ENCODE measurements at places on chromosomes 16 and 17.

GRCh38 chr17:40699853-40700252 lies 3.7 kb downstream of the KRT24 start:
- DNase-seq = no peak

DNA sequence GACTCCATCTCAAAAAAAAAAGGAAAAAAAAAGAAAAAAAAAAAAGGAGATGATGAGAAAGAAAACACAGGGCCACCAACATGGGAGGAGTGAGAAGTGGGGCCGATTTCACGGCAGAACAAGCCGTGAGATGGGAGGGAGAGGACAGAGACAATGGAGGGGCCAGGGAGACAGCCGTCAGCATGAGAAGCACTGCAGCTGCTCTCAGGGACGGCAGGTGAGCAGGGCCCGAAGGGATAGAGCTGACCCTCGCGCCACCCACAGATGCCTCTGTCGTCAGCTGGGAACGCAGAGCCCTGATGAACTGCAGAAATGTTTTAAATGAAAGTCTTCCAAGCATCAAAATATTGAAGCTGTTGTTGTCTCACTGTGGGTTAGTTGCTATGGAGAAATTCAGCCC lies 20.3 kb downstream of the PITPNM3 start:
- DNase-seq = no peak

DNA sequence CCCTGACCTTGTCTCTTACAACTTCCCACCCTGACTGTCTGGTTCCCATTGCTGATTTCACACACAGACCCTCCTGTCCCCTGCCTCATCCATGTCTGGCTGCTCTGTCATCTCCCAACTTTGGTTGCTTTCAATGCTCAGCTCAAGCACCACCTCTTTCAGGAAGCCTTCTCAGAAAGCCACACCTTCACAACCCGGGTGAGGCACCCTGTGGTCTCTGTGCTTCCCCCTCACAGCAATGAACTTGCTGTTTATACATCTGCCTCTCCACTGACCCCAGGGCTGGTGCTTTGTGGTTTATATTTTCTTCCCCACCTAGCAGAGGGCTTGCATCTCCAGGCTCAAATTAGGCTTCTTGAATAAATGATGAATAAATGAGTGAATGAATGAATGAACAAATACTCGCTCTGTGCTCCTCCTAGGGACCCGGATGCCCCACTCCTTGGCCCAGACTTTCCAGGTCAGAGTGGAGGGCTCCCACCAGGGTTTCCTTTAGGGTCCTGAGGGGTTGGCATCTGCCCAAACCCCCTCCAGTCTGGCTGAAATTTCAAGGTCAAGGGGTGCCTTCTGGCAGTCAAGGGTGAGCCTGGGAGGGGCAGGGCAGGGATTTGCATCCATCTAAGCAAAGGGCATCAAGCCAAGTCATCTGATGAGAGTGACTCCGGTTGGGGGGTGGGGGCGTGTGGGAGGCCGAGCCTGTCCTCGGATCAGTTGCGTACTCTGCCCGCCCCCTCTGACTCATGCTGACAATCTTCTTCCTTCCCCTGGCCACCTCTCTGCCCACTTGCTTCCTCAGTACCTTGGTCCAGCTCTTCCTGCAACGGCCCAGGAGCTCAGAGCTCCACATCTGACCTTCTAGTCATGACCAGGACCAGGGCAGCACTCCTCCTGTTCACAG lies at the start of gene ITGAX:
Gene ITGAX, plus strand, starts transcription at position 783 of the 898 bp plus-strand sequence. Its CDS starts 79 bp downstream, at position 862.
- DNase-seq = peak; percentile 91

DNA sequence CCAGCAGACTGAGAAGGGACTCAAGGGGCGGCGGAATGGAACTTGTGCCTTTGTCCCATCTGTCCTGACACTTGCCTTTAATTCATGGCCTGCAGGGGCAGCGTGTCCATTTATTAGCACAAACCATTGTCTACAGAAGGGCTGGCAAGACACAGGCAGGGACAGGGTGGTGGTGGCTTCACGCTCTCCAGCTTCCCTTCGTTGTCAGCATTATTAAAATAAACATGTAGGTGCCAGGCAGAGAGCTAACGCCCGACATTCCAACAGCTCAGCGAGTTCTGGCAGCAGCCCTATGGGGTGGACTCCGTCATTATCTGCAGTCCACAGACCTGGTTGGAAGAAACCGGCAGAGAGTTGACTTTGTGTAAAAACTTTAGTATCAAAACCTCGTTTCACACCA lies 16.3 kb downstream of the DNAI2 start:
- no peak for DNase-seq

DNA sequence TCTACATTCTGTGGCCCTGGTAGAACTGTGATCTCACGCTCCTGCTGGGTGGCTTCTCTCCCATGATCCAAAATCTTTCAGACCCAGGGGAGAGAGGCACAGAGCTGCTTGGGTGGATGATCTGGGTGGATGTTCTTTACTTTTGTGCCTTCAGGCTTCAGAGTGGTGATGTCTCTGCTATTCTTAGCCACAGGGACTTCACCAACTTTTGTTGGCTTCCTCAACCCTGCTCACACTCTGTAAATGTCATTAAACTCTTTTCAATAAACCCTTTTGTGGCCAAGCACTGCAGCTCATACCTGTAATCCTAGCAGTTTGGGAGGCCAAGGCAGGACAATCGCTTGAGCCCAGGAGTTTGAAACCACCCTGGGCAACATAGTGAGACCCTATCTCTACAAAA lies 7.6 kb downstream of the CLEC10A start:
- DNase-seq = no peak

- no peak for DNase-seq
Observed at GRCh38 chr16:19138601-19139000, 24.8 kb downstream of the ITPRIPL2 start.

- no peak for DNase-seq
Observed at GRCh38 chr17:79463421-79464317, 147.2 kb downstream of the RBFOX3 start.

DNA sequence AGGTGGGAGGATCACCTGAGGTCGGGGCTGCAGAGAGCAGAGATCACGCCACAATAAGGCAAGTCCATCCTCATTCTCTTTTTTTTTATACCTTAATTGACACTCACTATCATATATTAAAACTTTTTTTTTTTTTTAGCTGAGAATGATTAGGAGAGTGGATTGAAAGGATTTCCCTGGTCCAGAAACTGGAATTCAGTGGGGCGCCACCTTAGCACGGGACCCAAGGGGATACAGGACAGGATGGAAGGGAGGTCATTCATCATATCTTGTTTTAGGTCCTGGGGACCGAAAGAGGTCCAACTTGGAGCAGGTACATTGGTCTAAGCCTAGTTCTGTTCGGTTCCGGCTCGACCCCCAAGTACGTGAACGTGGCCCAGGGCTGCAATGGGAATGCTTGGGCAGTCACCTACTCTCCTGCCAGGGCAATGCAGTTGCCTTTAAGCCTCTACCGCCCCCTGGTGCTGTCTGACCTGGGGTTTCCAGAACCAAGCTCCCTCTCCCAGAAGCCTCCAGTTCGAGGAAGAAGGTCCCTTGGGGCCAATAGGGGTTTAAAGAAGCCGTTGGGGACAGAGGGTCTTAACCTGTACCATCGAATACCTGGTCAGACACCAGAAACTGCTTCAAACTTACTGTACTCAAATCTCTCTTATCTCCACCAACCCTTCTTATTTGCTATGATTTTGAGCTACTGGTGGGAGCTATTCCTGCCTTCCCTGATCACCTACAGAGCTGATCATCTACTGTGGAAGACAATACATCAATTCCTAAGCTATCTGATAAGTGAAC lies 19.9 kb upstream of the GPATCH8 start:
- DNase-seq = peak; percentile 87

DNA sequence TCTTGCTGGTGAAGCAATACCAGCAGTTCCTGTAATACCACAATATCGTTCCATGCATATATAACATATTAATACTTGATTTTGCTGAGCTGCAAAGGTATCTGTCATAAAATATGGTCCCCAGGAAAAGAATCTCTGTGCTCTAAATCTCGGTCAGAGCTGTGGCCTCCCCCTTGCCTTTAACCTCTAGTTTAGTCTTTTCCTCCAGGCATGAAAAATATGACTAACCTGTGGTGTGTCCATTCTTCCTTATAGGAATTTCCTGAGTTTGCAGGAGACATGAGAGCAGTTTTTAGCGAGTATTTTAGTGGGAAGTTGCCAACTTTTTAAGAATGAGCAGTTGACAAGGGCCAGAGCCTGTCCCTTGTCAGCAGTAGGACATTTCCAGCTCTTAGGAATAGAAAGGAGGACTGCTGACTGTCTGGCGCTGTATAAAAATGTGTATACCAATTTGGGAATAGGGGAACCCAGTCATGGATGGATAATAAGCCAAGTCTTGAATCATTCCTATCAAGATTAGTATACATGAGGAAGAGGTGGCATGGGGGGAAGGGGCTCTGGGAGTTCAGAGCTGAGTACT lies 8.7 kb downstream of the ATXN1L start:
- DNase-seq = no peak
